CD4-positive, alpha-beta memory T cell (primary cell): ENCODE measurements at places on chromosomes 5 and 9.

DNA sequence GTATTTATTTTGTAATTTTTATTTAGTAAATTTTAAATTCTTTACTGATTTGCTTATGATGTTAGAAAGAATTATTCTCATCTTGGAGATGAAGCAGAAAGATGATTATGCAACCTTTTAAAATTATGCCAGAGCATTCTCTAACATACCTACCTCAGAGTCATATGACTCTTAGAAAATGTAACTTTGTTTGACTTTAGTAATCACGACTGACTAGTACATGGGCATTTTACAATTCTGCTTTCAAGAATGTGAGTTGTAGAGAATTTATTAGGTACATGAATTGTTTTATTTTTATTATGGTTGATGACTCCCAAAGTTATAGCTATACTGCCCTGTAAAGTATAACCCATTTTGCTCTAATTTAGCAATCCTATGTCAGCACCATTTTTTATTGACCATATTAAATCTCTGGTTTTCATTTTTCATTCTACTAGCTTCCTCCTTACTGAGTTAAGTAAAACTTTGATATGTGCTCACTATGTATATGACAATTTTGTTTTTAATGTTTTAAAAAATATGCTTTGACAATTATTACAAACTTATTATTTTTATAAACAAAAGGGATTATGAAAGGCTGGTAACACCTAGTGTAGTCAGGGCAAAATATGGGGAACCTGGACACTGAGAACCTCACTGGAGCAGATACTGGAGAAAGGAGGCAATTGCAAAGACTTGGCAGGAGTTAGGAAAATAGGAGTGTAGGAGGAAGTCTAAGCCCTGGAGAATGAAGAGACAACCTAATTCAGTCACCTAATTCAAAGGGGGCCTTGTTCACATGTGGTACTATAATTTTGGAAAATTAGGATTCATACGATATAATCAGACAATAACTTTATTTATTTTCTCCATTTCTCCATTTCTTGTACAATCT, 249.7 kb upstream of the DAB2 start:
- DNase-seq: no peak

- no peak for DNase-seq
Observed at GRCh38 chr5:31116466-31117031, 76.9 kb upstream of the CDH6 start.

GRCh38 chr9:113298311-113298710, 4.9 kb downstream of the RNF183 start:
- DNase-seq: no peak

DNA sequence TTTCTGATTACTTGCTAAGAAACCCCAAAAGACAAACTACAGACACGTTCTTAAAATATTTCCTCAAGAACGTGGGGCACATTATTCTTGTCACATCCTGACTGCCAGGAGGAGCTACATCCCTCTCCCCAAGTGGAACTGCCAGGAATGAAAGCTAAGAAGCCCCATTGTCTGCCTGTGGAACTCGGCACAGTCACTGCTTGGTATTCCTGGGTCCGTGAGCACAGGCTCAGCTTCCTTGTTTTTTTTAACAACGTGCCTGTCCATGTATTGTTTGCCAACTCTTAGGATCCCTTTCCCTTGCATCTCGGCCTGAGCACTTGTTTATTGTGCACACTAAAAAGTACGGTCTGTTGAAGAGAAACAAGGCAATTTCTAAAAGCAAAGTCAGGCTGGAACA, 47.0 kb upstream of the SELENOP start:
- DNase-seq: no peak

DNA sequence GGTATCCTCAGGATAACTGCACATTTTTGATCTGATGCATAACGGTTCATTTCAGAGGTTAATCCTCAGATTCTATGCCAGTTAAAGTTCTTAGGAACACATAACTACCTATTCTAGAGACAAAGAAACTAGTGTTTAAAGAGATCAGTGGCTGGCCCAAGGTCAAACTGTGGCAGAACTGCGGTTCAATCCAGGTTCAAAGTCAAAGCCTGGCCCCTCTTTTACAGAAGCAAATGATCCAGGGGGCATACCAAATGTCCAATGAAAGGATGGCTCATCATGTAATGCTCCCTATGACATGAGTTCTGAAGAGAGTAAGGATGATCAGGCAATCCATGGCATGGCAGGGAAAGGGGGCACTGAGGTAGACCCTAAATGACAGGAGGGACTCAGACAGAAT, 283.3 kb downstream of the SPOCK1 start:
- no peak for DNase-seq

GRCh38 chr5:97752871-97753270, 569.8 kb upstream of the RIOK2 start:
- no peak for DNase-seq

DNA sequence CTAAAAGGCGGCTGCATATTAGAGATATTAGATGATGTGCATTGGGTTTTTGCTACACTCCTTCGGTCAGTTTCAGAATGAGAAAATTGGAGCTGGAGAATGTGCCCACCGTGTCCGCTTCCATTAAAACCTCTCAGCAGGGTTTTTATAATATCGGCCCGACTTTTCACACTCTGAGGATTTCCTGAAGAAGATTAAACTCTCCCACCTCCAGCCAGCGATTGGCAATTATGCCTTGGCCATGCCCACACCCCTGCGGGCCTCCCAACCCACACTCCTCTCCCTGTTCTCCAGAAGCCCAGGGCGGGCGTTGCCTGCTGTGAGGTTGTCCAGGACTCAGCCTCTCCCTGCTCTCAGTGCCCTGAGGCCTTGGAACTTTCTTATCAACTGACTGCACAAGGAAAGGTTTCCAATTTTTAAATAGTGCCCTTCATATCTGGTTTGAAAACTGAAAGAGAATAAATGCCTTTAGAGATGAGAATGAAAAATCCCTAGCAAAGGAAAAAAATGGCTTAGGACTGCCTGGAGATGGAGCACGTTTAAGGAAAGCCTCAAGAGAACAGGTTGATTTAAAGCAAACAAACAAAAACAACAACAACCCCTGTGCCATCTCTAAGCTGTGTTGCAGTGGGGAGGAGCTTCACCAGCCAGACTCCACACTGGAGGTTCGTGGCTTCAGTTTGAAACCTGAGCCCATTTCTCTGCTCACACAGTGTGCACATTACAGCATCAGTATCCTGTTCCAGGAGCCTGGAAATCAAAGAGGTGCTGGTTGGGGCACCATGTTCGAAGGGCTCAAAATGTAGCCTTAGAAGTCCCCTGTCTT, 292.9 kb downstream of the NSG2 start:
- DNase-seq: no peak

- DNase-seq: peak; percentile 45
Observed at GRCh38 chr9:71285191-71285656, 163.8 kb upstream of the TRPM3 start.

DNA sequence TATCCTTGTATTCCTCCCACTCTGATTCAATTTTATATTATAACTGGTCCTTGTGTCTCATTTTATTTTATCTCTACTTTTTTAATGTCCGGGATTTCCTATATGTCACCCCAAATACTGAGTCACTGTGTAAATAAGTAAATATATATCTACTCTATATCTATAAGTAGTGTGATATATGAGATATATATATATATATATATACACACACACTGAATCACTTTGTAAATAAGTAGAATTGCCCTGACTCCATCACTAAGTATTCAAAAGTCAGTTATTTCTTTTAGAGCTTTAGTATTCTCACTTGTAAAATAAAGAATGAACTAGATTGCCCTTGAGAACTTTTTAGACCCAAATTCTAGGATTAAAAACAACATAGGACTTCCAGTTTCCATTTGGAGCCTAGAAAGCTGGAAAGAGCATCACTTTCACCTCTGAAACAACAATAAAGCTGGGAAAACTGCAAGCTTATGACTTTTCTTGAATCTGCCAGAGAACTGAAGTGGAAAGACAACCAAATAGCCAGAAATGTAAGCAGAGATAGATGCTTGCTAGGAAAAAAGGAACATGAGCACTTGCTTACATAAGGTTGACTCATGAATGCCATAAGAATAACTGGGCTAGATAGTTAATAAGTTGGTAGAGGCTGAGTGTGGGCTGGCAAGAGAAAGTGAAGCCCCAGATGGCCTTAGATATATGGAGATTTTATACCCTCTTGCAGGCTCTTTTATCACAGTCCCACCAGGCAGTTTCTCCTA, 171.1 kb upstream of the TLX3 start:
- no peak for DNase-seq

DNA sequence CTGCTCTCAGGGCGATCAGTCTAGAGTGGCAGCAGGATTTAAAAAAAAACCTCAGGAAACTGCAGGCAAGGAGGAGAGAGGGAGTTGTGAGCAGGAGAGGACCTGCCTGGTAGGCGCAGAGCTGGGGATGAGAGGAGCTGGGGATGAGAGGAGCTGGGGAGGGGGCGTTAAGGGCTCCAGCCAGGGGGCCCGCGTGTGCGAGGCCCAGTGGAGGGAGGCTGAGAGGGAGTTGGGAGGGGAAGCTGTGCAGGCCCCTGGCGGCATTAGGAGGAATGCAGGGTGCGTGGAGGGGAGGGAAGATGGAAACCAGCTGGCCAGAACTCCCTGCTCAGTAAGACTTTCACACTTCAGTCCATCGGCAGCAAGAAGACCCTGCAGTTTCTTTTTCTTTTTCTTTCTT, 45.2 kb upstream of the HMCN2 start:
- DNase-seq: no peak

DNA sequence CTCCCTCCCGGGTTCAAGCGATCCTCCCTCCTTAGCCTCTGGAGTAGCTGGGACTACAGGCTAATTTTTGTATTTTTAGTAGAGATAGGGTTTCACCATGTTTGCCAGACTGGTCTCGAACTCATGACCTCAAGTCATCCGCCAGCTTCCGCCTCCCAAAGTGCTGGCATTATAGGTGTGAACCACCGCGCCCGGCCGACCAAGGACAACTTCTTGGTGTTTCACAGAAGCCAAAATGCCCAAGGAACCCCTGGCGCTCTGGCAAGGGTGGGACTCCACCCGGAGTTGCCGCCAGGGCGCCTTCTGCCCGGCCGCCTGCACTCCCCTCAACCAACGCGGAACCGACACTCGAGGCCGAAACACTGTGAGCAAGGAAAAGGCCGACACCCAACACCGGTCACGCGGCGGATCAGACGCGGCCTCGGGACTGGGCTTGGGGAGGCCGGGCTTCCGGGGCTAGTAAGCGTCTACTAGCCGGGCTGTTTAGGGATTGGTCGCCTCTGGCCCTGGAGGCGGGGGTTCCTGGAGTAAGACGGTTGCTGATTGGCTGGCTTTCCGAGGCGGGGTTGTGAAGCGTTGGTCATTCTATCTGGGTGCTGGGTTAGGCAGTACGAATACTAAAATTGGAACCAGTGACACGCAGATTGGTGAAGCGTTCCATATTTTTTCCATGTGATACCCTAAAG, 7.7 kb upstream of the CFAP157 start:
- peak; percentile 79 for DNase-seq

GRCh38 chr9:131776473-131776872, 36.6 kb upstream of the RAPGEF1 start:
- no peak for DNase-seq

GRCh38 chr9:73446306-73446705, 294.6 kb downstream of the ANXA1 start:
- no peak for DNase-seq

DNA sequence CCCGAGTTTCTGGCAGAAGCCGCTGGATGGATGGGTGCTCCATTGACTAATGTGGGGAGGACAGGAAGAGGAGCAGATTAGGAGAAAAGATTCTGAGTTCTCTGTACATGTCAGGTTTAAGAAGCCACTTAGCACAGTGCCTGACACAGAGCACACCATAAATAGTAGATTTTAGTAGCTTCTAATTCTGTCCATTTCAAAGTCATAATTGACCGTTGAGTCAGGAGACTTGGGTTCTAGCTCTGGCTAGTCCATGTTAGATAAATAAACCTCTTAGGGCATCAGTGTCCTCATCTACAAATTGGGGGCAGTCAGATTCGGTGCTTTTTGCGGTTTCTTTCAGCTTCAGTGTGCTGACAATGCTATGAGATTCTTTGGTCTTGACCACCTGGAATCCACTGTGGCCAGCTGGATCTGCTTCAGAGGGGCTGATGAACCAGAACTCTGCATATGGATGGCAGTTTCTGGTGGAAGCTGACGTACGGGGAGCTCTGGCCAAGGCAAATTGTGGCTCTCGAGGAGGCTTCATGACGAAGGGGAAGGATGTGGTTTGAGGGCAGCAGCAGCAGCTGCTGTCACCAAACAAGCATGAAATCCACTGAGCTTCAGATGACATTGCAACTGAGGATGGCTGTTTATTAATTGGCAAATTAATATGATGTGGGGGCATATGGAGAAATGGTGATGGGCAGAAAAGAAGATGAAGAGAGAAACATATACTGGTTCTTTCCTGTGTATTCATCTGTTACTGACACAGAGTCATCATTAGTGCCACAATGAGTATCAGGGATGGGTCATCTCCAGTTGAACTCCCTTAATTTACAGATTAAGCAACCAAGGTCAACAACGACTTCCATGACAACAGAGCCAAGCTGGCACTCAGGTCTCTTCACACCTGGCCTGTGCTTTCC, 134.4 kb downstream of the AOPEP start:
- DNase-seq: peak; percentile 84

DNA sequence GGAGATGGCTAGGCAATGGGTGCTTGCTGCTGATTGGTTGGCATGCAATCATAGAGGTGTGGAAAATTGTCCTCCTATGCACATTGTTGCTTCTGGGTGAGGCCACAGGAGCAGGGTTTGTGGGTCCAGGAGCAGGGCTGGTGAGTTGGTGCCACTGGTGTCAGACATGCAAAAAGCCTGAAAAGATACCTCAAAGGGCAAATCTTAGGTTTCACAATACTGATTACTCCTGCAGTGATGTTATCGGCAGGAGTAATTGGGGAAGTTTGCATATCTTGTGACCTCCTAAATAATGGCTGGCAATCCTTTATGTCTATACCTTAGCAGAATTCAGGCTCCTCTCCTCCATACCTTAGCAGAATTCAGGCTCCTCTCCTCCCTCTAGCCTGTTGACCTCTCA, 25.2 kb downstream of the SLC25A48 start:
- no peak for DNase-seq

- DNase-seq: no peak
Observed at GRCh38 chr9:135240222-135240621, 152.8 kb downstream of the OLFM1 start.

- DNase-seq: no peak
Observed at GRCh38 chr5:76196886-76197489, 113.8 kb downstream of the SV2C start.

DNA sequence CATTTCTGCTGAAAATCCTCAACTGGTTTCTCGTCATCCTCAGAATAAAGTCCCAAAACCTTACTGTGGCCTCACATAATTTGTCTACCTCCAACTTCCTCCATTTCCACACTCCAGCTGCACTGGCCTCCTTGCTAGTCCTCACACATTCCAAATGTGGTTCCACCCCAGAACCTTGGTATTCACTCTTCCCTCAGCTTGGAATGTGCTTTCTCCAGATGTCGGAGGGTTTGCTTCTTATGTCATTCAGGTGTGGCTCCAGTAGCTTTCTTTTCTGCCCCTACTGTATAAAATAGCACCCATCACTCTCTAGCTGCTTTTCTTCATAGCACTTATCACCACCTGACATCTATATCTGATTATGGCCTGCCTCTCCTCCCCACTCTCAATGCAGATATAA, 102.5 kb upstream of the IFNK start:
- no peak for DNase-seq
